Chondrocyte (in vitro differentiated cells): ENCODE measurements at places on chromosomes 1 and 21. TPM values are rescaled to one million over a fixed set of nuclear protein-coding genes. Genes with fewer than 3 reads are reported as not detected.

DNA sequence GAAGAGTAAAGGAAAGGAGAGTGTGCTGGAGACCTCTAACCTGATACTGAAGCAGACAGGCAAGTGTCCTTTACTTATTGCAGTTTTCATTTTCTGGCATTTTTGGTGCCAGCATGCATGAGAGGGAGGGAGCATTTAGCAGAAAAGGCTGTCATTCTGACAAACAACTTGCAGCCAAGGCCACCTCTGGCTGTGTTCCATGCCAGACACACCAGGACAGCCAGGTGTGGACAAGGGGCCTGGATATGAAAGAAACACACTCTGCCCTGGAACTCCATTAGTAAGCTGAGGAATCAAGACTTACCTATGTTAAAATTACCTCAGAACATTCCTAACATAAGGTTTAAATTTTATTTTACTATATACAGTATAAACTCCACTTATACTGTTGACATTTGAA lies 365.4 kb upstream of the CAMK1G start:
- no peaks in the 10 kb centered on the region for H3K36me3 ChIP-seq
- H3K4me3 ChIP-seq: no peak overlapping the region
- no peak overlapping the region for H3K27ac ChIP-seq
- peaks cover 31% of the 10 kb centered on the region for H3K27me3 ChIP-seq

Gene SYNC
- 66.8 to 72.5 TPM (median 71.8 TPM) in 3 replicates for total RNA-seq

Gene GLMN
- total RNA-seq: 6.9 to 12.4 TPM (median 8.0 TPM) in 3 replicates

- no peaks in the 10 kb centered on the region for H3K27me3 ChIP-seq
- peak overlapping the region; percentile 75 for H3K27ac ChIP-seq
- H3K4me3 ChIP-seq: no peak overlapping the region
- peaks cover 3% of the 10 kb centered on the region for H3K36me3 ChIP-seq
- peaks cover 31% of the 10 kb centered on the region for H3K4me1 ChIP-seq
Measured at GRCh38 chr1:15692121-15692682, 8.1 kb downstream of the PLEKHM2 start.

DNA sequence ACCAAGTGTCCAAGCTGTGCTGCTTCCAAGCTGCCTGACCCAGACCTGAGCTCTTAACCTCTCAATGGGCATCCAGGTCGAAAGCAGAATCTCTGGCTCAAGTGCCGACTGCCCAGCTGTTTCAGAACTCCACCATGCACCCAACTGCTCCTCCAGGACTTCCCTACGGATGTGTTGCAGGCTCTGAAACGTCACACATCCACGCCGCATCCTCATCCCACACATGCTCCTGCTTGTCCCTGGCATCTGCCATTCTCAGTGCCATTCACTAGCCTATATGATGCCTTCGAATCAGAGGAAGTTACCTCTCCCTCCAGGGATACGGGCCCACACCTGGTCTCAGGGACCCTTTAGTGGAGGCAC lies 11.2 kb downstream of the PDZK1IP1 start:
- peaks cover 9% of the 10 kb centered on the region for H3K27me3 ChIP-seq
- peaks cover 25% of the 10 kb centered on the region for H3K4me1 ChIP-seq
- DNase-seq: no peak
- peak overlapping the region; percentile 81 for H3K4me3 ChIP-seq

GRCh38 chr1:246067432-246068216 lies 439.5 kb downstream of the SMYD3 start:
- DNase-seq: no peak
- no peak overlapping the region for H3K4me3 ChIP-seq
- peak overlapping the region; percentile 80 for H3K27ac ChIP-seq
- H3K36me3 ChIP-seq: peaks cover 2% of the 10 kb centered on the region
- peaks cover 50% of the 10 kb centered on the region for H3K4me1 ChIP-seq

GRCh38 chr1:44043176-44044070 lies 12.2 kb upstream of the SLC6A9 start:
- H3K36me3 ChIP-seq: no peaks in the 10 kb centered on the region
- H3K27me3 ChIP-seq: peaks cover 2% of the 10 kb centered on the region
- no peak for DNase-seq
- peaks cover 14% of the 10 kb centered on the region for H3K4me1 ChIP-seq
